GM23338 (cell line): ENCODE measurements at places on chromosomes 7 and 10. TPM values are rescaled to one million over a fixed set of nuclear protein-coding genes. Genes with fewer than 3 reads are reported as not detected.
A peak's percentile ranks its signal among the peaks of the same experiment; 100 is the strongest.

The CACNA2D1 gene
- total RNA-seq, result 20.4 and 33.7 TPM in 2 replicates

The OR6V1 gene
- not detected in 2 replicates for total RNA-seq

The SLC13A1 gene
- not detected in 2 replicates for total RNA-seq

The CCDC146 gene
- total RNA-seq, result 0.19 and 0.35 TPM in 2 replicates

The COL26A1 gene
- total RNA-seq, result 51.7 and 55.0 TPM in 2 replicates

The PRTFDC1 gene
- 5.3 and 7.9 TPM in 2 replicates for total RNA-seq

The DLX6 gene
- not detected in 2 replicates for total RNA-seq

The SRRM3 gene
- total RNA-seq, result 9.2 and 13.8 TPM in 2 replicates

The ADAMTS14 gene
- total RNA-seq, result 2.1 and 2.9 TPM in 2 replicates

DNA sequence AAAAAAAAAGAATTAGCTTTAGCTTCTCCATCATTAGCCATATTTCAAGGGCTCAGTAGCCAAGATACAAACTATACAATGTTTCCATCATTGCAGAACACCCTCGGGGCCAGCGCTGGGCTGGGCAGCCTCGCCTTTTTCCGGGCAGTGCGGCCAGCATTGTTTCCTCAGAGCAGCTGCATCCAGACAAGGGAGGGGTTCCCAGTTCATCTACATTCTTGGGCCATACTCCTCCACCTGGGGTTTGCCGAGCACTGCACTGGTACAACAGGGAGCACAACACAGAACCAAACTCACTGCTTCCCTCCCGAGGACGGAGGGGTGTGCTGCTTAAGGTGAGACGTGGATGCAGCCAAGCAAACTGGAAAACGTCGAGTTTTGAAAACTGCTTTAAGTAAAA is 2.4 kb upstream of the PKD1L1 start:
- DNase-seq, result peak; percentile 58

- no peak for DNase-seq
Measured at GRCh38 chr10:29914986-29915785, 144.2 kb downstream of the JCAD start.

DNA sequence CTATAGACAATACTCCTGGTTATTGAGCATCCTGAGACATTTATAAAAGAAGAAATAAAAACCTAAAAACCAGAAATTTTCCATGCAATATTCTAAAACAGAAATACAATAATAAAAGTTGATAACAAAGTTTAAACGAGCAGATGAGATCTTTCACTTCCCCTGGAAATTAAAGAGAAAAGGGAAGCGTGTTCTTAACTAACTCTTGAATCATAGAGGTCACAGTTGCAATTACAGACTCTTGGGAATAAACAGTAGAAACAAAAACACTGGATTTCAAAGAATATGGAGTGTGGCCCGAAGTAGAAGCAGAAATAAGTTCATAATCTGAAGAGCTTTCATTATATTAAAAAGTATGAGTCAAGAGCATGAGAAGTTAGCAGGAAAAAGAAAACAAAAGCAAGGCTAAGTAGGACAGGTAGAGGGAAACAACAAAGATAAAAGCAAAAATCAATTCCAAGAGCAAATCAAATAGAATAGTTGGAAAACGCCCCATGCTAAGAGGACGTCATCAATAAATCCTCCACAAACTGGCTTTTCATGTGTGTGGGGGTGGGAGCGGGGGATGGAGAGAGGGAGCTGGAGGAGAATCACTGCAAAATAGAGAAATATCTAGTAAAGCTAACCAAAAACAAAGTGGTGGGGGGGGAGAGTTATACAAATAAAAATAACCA is 55.2 kb upstream of the C10orf71 start:
- no peak for DNase-seq

- no peak for DNase-seq
Measured at GRCh38 chr7:74103219-74103772, 19.7 kb downstream of the LIMK1 start.

GRCh38 chr7:131673576-131673975 is 117.1 kb upstream of the PODXL start:
- DNase-seq, result no peak
